ENCODE measurements at places on chromosomes 4 and X.

- no peak for DNase-seq
These were observed 70.7 kb downstream of the ANKRD50 start for GRCh38 chr4:124641715-124642381.

GRCh38 chr4:3498901-3499510 is 33.2 kb downstream of the LRPAP1 start:
- DNase-seq = no peak

GRCh38 chrX:42832764-42833549 is 55.0 kb upstream of the PPP1R2C start:
- DNase-seq = no peak

DNA sequence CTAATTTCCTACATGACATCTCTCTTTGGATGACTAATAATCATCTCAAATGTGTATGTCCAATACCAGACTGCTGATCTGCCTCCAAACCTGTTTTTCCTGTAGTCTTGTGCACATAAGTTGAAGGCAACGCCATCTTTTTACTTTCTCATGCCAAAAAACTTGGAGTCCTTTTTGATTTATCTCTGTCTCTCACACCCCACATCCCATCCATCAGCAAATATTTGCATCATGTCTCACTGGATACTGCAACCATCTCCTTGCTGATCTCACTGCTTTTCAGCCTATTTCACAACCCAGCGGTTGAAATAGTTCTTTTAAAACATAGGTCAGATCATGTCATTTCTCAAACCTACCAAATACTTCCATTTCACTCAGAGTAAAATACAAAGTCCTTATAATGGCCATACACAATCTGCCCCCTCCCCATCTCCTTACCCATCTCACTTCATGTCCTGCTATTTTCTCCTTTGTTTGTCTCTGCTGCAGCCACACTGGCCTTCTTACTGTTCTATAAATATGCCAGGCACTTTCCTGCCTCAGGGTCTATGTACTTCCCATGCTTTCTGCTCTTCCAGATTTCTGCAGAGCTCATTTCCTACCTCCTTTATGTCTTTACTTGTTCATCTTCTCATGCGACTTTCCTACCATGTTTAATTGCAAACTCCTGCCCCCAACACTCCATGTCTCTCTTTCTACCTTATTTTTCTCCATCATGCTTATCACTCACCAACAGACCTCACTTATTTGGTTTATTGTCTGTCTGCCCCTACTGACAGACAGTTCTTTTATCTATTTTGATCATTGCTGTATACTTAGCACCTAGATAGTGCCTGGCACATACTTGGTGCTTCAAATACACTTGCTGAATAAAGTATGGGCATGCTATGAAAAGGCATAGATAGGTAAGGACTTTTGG is 98.8 kb downstream of the ANXA3 start:
- DNase-seq = no peak

DNA sequence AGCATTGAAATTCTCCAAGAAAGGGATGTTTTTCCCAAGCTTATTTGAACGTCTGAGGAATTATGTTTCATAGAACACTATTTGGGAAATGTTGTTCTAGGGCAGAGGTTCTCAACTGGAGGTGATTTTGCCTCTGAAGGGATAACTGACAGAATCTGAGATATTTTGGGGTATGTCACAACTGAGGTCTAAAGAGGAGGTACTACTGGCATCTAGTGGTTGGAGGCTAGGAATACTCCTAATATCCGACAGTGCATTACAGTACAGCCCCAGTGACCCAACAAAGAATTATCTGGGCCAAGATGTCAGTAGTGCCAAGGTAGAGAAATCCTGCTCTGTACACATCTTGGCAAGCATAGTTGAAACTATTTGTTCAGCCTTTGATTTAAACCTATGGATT is 6.4 kb downstream of the HSPA4L start:
- peak; percentile 20 for DNase-seq

GRCh38 chrX:66920296-66920695 is 281.4 kb upstream of the EDA2R start:
- DNase-seq = no peak

DNA sequence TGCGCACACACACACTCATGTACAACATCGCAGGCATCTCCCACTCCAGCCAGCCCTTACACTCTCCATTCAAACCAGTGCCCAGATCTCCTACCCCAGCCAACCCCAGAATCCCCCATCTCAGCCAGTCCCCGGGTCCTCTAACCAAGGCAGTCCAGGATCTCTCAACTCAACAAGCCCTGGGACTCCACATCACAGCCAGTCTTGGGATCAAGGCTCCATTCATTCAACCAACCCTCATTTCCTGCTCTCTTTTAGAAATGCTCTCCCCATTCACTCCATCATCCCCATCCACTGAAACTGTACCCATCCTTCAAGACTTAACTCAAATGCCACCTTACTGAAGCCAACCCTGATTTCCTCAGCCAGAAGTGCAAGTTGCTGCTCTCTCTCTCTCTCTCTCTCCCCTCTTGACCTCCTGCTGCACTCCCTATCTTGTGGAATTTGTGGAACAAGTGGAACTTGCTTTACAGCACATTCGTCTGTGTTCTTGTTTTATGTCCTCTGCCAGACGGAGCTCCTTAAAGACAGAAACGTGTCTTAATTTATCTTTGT is 40.6 kb upstream of the IQSEC2 start:
- no peak for DNase-seq

DNA sequence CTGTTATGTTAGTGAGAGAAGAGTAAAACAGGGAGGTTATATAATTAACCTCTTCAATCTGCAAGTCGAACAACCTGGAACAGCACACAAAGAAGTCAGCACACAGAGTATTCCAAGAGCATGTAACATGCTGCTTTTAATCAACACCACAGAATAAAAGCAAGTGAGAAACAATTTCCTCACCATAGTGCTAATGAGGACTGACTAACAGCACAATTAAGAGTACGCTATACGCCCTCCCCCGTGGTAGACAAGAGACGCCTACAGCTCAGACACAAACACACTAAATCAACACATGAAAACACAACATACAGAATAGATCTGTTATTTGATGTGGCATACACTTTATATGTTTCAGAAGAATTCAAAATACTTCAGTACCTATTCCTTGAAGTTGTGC is 103.0 kb downstream of the PPP3CA start:
- DNase-seq = no peak

DNA sequence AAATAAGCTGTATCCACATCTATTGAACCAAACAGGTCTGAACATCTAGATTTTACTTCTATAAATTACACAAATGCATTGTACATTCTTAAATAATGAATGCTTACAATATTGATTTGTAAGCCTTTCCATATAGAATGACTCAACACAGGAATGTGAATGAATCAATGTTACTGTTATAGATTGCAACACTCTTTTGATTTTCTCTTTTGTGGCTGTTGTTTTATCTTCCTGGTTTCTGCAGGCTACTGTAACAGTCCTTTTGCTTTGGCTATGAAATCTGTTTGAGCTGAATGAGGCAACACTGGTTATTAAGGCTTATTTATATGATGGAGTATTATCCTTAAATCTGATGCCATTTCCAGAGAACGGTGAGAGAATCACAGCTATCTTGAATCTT is 49.5 kb downstream of the GPR50 start:
- no peak for DNase-seq

DNA sequence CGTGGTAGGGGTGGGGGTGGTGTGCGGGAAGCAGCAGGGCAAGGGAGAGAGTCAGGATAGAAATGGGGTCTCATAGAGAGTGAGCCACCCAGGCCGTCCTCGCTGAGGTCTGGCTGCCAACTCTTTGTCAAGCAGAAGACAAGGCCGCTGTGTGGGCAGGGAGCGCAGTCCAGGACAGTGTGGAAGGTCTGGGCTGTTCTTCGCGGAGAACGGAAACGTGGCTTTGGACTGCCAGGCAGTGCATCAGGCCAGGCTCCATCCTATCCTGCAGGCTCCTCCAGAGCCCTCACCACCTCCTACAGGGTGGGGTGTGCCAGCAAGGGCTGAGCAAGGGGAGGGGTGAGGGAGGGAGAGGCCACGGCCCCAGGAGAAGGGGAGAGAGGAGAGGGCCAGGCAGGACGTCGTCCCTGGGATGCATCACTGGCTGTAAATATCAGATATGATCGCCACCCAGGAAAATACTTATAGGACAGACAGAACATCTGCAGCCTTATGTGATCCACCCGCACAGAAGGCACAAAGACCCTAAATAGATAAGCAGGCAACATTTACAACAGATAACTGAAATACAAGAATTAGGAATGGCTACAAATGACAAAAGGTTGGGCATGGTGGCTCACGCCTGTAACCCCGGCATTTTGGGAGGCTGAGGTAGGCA is 85.3 kb downstream of the ABLIM2 start:
- no peak for DNase-seq

- no peak for DNase-seq
These were observed 665 bp downstream of the PSMD10 start for GRCh38 chrX:108090491-108091263.

- DNase-seq = no peak
These were observed 43.5 kb downstream of the CLOCK start for GRCh38 chr4:55503169-55503568.

DNA sequence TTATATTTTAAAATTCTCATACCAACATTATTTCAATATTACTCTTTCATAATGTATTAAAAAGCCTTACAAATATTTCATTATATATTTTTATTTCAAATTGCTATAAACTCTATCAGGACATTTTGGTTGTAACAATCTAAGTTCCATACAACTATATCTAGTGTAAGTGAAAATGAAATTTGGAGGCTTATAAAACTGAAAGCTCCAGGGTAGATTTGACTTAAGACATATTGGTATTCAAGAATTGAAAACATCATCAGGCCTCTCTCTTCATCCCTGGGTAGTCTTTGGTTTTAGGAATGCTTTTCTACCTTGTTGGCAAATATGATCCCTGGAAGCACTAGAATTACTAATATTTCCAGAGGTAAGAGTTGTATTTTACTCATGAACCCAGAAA is 342.6 kb downstream of the DTHD1 start:
- DNase-seq = no peak

DNA sequence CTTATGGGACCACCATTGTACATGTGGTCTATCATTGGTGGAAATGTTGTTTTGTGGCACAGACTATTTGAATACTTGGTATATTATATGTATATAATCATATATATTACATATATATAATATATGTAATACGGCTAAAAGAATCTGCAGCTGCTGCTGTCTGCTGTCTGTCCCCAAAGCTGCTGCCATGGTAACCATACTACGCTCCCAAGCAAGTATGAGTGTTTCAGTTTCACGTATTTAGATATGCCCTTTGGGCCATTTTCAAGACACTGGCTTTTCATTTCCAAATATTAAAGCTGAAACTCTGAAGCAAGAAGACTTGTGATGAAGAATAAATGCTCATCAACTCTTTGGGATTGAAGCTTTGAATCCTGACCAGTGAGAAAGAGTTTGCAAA is 42.0 kb upstream of the ARSJ start:
- DNase-seq = no peak

- DNase-seq = no peak
These were observed 2164.0 kb downstream of the PCDH7 start for GRCh38 chr4:32884198-32884597.

- no peak for DNase-seq
These were observed 100.3 kb upstream of the PDHA1 start for GRCh38 chrX:19243431-19243830.

DNA sequence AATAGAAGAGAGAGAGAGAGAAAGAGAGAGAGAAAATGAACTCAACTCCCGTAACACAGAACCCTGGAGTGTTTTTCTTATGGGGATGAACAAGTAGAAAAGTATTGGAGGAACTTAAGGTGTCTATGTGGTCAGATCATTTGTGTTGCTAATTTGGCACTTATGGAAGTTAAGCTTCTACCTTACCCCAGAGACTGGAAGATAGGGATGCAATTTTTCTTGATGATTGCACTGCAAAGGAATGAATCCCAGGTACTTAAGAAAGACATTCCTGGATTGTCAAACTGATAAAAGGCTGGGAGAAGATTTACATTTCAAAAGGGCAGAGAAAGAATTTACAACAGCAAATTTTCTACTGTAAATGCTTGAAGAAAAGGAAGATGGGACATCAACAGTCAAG is 57.2 kb downstream of the MAP9 start:
- no peak for DNase-seq

- no peak for DNase-seq
These were observed 13.0 kb upstream of the PLAC1 start for GRCh38 chrX:134671294-134671693.

GRCh38 chr4:107999932-108000539 is 10.3 kb downstream of the HADH start:
- DNase-seq = no peak

DNA sequence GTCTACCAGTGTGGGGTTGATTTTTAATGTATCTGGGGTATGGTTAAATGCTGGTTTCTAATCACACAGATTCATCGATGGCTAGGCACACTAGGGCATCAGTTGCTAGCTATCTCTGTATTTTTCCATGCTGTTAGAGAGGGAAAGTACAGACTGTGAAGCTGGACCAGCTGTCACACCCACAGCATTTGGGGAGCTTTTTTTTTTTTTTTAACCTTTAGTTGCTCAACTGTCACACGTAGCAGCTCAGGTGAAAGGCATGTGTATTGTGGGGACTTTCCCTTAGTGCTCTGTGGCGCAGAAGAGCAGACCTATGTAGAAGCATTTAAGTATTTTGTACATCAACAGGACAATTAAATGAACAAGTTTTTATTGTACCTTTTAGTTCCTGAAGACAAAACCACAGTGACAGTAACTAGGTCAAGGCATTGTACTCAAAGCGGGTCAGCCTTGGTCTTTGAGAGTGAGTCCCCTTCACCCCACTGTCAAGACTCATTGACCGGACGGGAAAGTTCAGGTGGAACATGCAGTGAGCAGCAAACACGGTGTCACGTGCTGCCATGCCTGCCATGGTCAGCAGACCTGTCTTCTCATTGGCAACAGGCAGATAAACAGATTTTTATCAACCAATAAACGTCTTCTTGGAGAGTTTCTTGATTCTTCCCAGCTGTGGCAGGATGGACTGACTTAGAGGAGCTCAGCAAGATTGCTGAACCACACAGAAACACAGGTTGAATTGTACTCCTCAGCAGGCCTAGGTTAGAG is 65.3 kb downstream of the CASP3 start:
- DNase-seq = no peak

GRCh38 chr4:28254003-28254402 is 1393.4 kb downstream of the STIM2 start:
- no peak for DNase-seq

- peak; percentile 4 for DNase-seq
These were observed 93.9 kb downstream of the NSUN7 start for GRCh38 chr4:40843696-40844095.

GRCh38 chrX:47563801-47564315 is 2.9 kb downstream of the ARAF start:
- no peak for DNase-seq

DNA sequence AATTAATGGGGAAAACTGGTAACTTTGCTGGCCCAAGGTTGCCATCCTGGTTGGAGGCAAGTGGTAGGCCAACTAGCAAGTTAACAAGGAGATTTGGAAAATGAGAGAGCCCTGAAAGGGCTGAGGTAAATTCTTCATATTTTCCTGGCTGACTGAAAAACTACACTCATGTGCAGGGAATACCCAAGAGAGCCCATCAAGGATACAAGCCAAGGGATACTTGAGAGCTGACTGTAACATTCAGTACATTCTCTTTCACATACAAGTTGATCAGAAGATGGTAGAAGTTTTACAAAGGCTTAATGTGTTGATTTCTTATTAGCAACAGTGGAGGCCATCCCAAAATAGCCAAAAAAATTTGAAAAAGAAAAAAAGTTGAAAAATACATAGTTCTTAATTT is 33.3 kb downstream of the IL2 start:
- DNase-seq = no peak

GRCh38 chr4:56289934-56290333 is 97.4 kb downstream of the AASDH start:
- no peak for DNase-seq

Measured in SHP77 (cell line).